ENCODE measurements at places on chromosomes 16 and 17. TPM values are rescaled to one million over a fixed set of nuclear protein-coding genes. Genes with fewer than 3 reads are reported as not detected.

CX3CL1 gene
- total RNA-seq: 0.35 TPM

NPIPA5 gene
- total RNA-seq: 4.7 TPM

DNA sequence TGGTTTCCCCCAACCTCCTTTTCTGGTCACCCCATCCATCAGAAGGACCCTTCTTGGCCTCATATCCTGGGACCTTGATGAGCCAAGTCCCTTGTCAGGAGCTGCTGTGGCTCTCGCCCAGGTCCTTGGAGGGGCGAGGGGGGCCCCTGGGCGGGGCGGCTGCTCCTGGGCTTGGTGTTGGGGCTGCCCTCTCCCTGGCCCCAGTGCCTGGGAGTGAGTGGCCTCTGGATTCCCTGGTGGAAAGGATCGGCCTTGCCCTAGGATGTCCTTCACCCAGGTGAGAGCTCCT, 6.2 kb upstream of the NOTUM start:
- no peak for DNase-seq

DNA sequence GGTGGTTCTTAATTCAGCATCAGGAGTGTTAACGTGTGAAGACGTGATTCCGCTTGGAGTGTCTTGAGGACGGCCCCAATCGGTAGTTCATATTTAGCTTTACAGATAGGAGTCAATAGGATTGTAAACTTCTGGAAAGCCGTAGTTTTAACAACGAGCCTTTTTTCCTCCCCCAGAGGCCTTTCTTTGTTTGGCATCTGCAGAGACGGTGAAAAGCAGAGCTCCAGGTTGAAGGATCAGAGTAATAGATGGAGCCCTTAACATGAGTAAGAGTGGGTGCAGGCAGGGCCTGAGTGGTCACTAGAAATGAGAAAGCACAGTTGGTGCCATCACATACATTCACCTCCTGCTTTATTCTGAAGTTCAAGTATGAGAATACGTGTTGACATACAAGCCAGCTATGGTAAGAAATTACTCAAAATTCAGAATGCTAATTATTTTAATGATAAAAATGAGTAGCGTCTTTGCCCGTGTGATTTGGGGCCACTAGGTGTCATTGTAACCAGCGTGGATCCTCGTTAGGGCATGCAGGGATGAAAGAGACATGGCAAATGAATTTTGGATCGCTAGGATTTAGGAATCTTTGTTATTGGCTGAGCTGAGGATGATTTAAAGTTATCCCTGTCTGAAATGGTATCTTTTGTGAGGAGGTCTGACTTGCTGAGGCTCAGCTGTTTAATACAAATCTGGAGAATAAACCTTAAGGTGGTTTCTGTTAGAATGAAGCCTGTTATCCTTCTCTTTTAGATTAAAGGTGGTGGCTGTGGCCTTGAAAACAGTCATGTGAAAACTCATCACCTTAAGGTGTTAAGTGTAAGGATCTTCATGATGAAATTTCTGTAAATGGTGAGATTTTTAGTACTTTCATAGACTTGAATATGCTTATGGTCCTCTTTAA, 18.6 kb downstream of the PRCD start:
- peak; percentile 52 for DNase-seq

DNA sequence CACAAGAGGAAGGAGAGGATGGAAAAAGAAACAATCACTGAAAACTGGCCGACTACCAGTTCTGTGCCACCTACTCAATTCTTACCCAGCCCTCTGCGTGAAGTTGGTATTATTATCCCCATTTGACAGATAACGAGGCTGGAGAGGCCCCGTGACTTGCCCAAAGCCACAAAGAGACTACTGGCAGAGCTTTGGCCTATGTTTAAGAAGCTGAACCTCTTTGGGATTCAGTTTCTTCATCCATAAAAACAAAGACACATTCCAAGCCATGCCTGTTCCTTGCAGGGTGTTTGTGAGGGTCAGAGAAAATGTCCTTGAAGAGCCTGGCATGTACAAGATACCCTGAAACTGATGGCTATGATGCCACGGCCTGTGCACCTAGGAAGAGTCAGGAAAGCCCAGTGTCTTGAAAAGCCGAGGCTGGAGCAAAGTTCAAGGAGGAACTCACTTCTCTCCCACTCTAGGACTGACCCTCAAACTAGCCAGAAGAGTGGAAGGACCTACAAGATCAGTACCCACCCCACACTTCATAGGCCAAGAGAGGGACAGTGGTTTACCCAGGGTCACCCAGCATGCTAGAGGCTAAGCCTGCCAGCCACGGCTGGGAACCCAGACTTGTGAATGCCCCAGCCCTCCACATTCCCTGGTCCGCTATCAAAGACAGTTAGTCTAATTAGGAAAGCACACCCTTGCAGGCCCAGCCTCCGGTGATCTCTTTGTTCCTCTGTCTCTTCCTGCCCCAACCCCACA, 1.6 kb upstream of the ACSF2 start:
- DNase-seq: no peak

DNA sequence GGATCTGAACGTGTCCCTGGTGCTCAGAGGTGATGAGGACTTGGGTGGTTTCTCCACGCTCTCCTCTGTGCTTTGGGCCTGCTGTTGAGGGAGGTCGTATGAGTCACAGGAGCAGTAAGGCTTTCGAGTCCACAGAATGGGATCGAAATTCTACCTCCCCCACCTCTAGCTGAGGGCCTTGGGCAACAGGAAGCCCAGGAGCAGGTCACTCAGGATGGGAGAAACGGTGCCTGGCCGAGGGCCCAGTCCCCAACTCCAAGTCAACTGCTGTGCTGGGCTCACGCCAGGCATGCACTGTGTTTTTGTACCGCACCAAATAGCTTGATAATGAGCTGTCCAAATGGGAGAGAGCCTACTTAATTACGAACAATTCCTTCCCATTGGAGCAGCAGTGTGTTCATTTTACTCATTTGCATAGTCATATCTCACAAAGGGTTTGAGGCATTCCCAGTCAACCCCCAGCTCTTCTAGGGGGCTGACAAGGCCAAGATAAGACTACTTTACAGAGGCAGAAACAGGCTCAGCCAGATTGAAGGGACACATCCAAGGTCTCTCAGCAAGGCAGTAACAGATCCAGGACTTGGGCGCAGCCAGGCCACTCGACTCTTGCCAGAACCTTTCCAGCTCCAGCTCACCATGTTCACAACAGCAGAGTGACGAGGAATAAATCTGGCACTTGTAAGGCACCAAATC, 53.6 kb downstream of the WNT3 start:
- DNase-seq: peak; percentile 98

DNA sequence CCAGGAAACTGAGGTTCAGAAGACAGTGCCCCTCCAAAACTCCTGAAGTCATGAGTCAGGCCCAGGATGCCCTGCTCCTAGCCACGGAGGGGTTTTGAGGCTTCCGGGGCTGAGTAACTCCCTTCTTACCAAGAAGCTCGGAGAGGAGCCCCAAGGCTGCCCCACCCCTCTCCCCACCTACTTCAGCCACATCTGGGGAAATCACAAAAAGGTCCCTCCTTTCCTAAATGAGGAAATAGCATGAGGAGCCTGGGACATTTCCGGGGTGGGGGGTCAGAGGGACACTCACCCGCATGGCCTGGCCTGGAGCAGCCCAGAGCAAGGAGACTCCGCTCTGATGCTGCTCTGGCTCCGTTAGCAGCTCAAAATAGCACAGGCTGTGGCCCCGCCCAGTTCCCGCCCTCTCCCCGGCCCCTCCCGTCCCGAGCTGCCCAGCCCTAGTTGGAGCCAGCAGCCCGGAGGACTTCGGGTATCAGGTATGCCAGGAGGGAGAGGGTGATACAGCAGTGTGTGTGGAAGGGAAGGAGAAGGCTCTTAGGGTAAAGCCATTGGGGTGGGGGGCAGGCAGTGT, 40.1 kb downstream of the MYO18A start:
- peak; percentile 15 for DNase-seq

- peak; percentile 19 for DNase-seq
These were observed 12.4 kb upstream of the ST6GALNAC2 start for GRCh38 chr17:76598004-76598439.

All from PC-3 (cell line).